ENCODE measurements at places on chromosomes 4 and X.

- DNase-seq, result no peak
These were observed 50.1 kb downstream of the FAM193A start for GRCh38 chr4:2586502-2586901.

- DNase-seq, result no peak
These were observed 1.0 kb downstream of the NOA1 start for GRCh38 chr4:56976283-56976836.

DNA sequence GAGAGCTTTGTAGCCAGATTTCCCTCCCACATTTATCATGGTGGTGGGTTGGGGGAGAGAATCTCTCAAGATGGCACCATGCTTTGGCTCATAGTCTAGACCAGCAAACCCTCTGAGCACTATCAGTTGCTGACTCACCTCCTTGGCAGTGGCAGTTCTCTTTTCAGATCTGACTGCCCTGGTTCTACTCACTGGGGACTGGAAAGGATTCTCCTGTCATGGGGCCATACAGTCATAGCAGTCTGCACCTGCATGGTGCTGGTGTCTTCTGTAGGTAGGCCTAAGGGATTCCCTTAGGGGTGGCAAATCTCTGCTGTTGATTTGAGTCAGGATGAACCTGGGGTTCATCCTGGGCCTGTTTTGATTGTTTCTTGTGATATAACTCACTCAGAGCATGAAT lies 2.6 kb downstream of the TEX13B start:
- DNase-seq, result no peak

- DNase-seq, result no peak
These were observed 443.3 kb downstream of the GBA3 start for GRCh38 chr4:23135792-23136645.

Data from activated gamma-delta T cell treated with anti-CD3 and anti-CD28 coated beads, Interleukin-2, amount 50 U/mL, for 16 hours (primary cell).